Left lung (tissue), 14 donors: ENCODE measurements at places on chromosomes 3 and 15.

- DNase-seq: no peak
These were observed 14.8 kb downstream of the THRB start for GRCh38 chr3:24479816-24480215.

DNA sequence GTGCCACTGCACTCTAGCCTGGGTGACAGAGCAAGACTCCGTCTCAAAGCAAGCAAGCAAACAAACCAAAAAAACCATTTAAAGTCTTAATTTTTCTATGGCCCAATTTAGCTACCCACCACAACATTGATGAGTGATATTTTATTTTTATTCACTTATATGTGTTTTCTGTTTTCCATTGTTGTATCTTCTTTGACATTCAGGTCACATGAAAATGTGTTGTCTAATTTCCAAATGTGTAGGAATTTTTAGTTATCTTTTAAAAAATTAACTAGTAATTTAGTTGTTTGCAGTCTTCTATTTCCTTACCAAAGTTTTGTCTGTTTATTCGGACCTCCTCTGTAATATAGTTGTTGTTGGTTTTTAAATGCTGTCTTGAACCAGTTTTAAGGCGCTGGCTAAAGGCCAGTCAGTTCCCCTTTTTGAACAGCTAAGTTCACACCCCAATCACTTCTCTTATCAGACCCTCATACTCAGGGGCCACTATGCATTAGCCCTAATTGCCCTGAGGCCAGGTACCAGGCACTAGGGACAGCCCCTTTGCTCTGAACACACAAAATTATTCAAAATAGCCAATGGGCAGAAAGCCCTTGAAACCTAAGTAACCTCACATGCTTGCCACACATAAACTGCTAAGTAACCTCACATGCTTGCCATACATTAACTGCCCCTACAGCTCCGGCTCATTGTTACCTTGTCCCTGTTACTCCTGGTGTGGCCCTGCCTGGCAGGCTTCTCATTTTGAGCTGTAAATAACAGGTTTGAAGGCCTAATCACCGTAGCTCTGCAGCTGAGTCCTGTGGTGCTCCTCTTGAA, 4.3 kb upstream of the CCR4 start:
- no peak for DNase-seq

- no peak for DNase-seq
These were observed 110.1 kb downstream of the KCNMB2 start for GRCh38 chr3:178646186-178646862.

- DNase-seq: no peak
These were observed 7.7 kb downstream of the DUOXA2 start for GRCh38 chr15:45121706-45122417.

GRCh38 chr15:93515256-93516051, 426.4 kb upstream of the RGMA start:
- DNase-seq: no peak

DNA sequence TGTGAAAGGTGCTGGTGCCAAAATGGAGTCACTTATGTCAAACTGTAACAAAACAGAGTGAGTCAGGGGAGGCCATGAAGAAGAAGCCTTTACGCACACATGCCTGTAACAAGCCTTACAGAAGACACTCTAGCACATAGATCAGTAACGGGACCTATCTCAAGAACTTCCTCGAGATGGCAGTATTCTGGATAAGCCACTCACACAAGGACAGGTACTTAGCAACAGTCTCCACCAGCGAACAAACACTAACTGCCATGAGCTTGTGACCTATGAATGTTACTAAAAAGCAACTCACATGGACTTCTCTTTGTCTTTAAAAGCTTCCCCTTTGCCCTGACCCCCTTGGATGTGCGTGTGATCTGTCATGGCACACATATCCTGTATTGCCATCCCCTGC, 235.1 kb downstream of the CD47 start:
- DNase-seq: no peak

DNA sequence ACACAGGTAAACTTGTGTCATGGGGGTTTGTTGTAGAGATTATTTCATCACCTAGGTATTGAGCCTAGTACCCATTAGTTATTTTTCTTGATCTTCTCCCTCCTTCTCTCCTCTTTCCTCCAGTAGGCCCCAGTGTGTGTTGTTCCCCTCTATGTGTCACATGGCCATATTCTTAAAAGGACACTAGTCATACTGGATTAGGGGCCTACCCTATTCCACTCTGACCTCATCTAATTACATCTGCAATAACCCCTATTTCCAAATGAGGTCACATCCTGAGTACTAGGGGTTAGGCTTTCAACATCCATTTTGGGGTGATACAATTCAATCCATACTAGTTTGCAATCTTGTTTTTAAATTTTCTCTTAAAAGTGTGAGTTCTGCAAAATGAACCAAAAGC, 142.8 kb downstream of the IMPG2 start:
- no peak for DNase-seq

DNA sequence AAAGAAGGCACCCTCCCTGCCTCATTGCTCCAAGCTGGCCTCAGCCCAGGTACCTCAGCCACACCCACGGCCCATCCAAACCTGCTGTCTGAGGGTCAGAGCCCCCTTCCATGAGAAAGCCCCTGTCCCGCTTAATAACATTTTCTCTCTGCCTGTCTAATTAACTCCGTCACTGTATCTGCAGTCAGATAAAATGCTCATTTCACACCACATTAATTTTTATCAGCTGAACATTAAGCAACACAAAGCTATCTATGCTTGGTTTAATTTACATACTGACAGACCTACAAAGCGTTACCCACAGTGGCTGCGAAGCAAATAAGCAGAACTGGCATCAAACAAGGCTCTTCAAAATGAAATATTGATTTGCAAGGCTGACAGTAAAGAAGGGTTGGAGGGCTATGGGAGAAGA, 309.8 kb upstream of the ICE2 start:
- DNase-seq: no peak

DNA sequence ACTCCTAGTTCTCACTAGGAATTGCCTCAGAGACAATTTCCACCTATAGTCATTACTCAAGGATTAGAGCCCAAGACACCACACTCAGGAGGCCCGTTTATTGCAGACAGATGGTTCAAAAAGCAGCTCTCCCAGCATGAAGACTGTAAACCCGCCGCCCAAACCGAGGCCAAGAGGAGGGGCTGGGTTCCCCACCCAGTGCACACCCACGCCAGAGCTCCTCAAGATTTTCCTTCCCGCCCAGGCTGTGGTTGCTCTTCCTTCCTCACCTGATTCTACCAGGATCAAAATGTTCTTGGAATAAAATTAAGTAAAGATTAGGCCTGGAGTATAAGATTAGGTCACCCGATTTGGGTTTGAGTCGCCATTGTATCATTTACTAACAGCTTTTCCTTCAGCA, 364.4 kb downstream of the MECOM start:
- no peak for DNase-seq

DNA sequence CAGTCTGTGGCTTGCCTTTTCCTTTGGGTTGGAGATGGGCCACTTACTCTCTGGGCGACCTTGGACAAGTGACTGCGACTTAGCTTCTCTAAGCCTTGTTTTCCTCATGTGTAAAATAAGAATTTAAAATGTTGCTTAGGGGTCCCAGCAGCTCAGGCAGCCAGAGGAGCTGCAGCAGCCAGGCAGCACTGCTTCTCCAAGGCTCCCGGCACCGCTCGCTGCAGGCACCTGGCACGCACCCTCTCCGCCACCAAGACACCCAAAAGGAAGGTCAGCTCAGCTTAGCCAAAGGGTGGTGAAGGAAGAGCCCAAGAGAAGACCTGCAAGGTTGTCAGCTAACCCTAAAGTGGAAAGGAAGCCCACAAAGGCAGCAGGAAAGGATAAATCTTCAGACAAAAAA, 10.7 kb upstream of the AMOTL2 start:
- DNase-seq: no peak

DNA sequence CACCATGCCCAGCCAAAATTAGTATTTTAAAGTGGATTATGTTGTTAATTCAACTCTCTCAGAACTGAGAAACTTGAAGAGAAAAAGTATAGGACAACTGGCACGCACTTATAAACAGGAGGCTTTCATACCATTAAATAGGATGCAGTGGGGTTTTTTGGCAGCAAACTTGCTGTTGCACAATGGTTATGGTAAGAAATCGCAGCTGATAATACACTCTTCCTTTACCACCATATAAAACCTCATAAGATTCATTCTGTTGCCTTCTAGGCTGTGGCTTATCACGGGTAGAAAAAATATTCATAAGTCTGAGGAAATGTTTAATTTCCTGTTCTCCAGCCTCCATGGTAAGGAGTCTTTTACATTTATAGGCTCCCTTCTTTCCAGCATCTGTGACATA, 95.3 kb downstream of the TMCO5A start:
- peak; percentile 55 for DNase-seq

GRCh38 chr3:127208483-127209100, 15.7 kb downstream of the PRR23E start:
- DNase-seq: no peak

GRCh38 chr3:143203142-143203541, 83.6 kb downstream of the CHST2 start:
- DNase-seq: no peak

DNA sequence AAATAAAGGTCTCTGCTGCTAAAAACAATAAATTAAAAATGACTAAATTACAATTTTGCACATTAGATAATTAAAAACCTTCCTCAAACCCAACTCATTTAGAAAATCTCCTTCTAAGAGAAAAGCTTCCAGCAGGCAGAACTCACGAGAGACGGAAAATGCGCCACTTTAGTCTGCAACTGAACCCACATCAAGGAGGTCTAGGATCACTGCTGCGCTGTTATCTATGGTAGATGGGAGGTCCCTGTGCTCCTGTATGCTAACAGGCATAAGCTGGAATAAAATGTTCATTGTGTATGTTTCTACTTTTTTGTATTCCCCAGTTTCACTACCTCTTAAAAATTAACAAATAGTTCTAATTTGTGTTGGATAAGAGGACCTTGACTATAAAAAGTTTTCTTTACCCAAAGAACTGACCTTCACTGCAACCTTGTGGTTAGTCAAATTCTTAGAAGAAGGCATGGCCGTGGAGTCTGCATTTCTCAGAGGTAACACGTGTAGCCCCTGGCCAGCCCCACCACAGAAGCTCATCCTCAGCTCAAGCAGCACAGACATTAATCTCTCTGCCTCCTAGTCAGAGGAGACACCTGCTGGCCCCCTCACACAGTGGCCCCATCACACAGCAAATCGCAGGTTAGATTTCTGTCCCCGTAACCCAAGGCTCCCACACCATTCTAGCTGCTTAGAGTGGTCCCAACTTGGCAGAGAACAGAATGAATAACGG, 22.3 kb downstream of the STIMATE start:
- no peak for DNase-seq

- DNase-seq: no peak
These were observed 24.2 kb upstream of the TIMP4 start for GRCh38 chr3:12182687-12183441.

DNA sequence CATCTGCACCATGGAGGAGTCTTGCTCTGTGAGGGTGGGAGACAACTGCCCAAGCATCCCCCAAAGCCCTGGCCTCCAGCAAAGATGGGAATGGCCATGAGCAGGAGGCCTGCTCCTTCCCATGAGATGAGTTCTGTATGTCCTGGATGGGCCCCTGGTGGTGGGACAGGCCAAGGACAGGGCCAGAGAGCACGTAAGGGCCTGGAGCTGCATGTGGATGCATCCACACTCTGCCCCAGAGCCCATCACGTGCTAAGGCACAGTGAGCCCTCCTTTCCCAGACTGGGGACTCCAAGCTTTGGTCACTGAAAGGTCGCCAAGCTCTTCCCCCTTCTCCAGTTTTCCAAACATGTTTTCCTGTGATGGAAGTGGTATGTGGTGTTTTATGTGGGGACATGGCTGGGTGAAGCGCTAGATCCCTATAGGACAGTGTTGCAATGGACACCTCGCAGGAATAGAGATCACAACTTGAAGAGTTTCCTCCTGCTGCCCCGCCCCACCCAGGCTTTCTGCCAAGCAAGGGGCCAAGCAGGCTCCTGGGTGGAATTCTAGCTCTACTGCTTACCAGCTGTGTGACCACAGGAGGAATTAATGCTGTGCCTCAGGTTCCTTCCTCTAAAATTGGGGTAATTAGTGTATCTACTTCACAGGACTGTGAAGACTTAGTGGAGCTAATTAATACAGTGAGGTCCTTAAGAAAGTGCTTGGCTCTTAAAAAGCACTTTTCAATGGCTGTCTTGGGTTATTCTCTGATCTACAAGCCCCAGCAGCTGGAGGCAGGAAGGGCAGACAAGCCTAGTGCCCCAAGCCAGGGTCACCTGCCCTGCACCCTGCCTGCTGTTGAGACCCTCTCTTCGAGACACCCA, 106.4 kb upstream of the RPL32 start:
- DNase-seq: no peak

GRCh38 chr3:178518660-178519396, 17.4 kb upstream of the KCNMB2 start:
- no peak for DNase-seq

GRCh38 chr3:119560160-119560559, 746 bp upstream of the CD80 start:
- no peak for DNase-seq

DNA sequence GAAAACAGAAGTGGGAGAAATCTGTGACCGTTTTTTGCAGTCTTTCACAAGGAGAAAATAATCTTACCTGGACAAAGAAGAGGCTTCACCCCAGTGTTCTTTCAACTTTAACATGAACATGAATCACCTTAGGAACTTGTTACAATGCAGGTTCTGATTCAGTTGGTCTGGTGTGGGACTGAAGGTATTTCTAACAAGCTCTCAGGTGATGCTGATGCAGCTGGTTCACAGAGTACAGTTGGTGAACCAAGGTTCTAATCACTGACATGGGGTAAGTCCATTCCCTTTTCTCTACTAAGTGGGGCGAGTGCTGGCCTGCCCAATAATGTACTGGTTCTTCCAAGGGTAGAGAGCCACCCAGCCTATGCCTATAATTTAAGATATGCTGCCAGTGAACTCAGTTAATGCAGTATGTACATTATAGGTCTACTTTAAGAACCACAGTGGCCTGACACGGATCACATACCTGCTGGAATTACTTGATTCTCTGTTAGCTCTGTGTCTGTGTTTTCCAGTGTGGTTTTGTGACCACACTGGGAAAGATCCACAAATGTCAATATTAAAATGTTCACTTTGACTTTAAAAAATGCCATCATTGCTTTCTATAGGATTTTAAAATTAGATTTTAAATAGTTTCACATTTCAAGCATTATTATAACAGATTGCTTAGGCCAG, 304.1 kb downstream of the ZNF621 start:
- DNase-seq: no peak

- peak; percentile 92 for DNase-seq
These were observed 21.6 kb downstream of the ANAPC13 start for GRCh38 chr3:134464064-134464688.

DNA sequence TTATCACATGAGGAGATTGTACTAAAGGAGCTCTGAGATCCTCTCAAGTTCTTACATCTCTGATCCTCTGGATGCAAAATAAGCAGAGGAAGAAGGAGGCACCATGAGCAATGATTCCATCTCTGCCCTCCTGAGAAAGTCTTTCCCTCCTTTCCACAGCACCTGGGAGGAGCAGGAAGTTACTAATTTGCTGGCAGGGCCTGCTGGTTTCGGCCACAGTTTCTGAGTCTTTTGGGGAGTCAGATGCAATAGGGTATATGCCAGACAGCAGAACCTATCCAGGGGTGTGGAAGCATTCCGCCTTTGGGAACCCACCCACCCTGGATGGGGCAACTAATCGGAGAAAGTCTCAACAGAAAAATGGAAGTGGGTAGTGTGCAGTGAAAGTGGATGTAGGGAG, 38.5 kb upstream of the SPTSSB start:
- no peak for DNase-seq

GRCh38 chr3:178537122-178537705, 978 bp downstream of the KCNMB2 start:
- no peak for DNase-seq
